NCI-H2029 treated with DMSO at 0.1 percent for 48 hours (cell line): ENCODE measurements at places on chromosomes 16 and 17.

GRCh38 chr16:6558126-6558525, 774.5 kb upstream of the RBFOX1 start:
- DNase-seq: no peak

DNA sequence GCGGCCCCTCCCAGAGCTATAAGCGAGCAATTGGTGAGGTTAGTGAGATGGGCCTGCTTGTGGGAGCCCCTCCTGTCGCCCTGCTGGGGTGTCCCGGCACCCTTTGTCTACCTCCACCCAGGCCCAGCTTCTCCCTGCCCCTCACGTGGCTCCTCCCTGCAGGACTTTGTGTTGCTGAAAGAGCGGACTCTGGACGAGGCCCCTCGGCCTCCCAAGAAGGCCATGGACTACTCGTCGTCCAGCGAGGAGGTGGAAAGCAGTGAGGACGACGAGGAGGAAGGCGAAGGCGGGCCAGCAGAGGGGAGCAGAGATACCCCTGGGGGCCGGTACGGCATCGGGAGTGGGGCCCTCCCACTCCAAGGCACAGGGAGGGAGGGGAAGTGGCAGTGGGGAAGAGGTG, 6.1 kb upstream of the C17orf107 start:
- no peak for DNase-seq

- no peak for DNase-seq
Observed at GRCh38 chr17:51165680-51166197, 472 bp upstream of the NME2 start.

- no peak for DNase-seq
Observed at GRCh38 chr16:1818873-1819525, 7.6 kb downstream of the HAGH start.

GRCh38 chr17:65328567-65328966, 191.4 kb downstream of the RGS9 start:
- no peak for DNase-seq

DNA sequence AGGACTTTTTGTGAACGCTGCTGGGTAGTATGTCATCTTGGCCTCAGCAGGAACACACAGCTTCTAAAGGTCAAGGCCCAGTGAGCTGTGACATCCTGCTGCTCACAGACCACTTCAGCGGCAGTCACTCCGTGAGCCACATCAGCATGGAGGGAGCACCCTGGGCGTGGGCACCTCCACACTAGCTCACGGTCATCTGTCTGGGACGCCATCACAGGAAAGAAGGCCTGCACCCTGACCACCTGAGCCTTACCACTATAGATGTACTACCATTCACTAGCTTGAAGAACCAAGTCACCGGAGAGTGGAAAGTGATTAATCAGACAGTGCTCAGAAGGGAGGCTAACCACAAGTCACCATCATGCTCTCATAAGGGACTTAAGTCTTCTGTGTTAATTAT, 3.3 kb downstream of the AXIN1 start:
- no peak for DNase-seq

DNA sequence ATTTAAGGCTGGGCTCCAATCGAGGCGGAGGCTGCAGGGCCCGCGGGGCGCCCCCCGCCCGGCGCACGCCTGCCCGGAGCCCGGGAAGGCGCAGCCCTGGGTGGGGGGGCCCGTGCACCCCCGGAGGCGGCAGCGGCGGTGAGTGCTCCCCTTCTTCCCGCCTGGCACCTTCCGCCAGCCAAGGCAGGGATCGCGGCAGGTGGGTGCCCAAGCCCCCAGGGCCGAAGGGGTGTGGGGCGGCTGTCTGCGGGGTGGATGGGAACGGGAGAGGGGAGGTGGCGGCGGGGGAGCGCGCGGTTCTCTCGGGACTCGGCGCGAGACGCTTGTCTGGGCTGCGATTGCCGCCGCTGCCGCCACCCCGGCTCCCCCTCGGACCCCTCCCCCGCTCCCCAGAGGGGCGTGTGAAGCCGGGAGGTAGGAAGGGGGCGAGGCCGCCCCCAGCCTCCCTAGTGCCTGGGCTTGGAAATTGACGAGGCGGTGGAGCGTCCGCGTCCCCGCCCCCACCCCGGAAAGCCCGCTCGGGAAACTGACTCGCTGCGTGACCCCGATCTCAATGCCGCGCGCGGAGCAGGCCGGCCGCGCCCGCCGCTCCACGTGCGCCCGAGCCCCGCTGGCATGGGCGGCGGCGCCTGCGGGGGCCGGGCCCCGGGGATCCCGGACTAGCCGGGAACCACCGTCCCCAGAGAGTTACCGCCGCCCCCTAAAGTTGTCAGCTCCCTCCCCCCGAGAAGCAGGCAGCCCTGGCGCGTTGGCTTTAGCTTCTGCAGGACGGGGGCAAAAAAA, 231.5 kb downstream of the MRTFB start:
- no peak for DNase-seq

DNA sequence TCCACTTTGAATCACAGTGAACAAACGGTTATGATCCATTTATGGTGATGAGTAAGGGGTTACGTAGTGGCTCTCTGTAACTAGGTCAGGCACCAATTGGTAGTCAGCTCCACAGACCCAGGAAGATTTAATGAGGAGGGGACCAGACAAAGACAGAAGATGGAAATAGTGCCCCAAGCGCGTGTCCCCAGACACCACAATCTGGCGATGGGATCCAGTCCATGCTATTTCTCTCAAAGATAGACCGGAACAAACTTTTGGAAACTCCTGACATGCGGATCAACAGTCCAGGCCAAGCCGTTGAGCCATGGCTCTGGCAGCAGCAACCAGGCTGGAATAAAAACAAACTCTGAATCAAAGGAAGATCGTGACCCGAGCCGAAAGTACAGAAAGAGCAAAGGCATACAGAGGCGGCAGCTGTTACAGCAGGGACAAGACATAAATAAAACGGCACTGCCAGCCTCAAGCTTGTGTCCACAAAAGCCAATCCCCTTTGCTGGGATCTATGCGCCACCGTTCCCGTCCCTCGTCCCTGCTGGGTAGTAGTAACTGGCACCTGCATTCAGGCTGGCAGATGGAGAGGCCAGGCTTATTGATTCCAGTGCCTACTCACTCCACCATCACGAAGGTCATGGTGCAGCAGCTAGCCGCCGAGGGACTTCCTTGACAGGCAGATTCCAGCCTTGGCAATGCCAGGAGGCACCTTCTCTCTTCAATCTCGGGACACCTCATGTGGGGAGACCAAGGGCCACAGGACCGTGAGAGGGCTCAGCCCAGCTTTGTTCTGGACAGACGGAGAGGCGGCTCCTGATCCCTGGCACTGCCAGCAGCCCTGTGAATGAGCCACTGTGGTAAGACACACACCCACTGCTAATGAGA, 50.2 kb downstream of the CDH11 start:
- DNase-seq: no peak
